ENCODE measurements at places on chromosomes 4 and X.

DNA sequence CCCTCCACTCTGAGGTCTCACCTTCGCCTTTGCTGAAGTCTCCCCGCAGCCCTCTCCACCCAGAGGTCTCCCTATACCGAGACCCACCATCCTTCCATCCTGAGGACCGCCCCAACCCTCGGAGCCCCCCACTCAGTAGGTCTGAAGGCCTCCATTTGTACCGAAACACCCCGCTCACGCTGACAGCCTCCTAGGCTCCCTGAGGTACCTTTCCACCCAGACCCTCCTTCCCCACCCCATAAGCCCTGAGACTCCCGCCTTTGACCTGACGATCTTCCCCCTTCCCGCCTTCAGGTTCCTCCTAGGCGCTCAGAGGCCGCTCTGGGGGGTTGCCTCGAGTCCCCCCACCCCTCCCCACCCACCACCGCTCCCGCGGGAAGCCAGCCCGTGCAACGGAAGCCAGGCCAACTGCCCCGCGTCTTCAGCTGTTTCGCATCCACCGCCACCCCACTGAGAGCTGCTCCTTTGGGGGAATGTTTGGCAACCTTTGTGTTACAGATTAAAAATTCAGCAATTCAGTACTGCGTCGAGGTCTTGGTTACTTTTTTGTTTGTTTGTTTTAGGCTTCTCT, 5.0 kb downstream of the SOD3 start:
- no peak for DNase-seq

GRCh38 chr4:85790582-85790981, 315.6 kb downstream of the ARHGAP24 start:
- DNase-seq, result peak; percentile 60

DNA sequence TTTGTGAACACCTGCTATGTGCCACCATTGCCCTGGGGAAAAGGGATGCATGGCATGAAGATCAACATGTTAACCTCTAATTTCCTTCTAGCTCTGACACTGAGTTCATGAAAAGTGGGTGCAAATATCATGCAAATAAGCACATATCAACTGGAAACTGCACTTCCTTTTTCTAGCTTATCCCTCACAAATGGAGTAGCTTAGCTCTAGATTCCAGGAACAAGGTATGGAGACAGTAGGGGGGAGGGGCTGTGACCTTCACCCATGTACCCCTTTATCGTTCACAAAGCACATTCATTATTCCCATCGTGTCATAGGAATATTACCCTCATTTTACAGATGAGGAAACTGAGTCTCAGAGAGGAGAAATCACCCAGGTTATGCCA, 37.4 kb downstream of the STARD8 start:
- no peak for DNase-seq

GRCh38 chrX:109389917-109390316, 92.0 kb downstream of the GUCY2F start:
- DNase-seq, result no peak

GRCh38 chrX:30864383-30864785, 24.7 kb downstream of the TAB3 start:
- no peak for DNase-seq

GRCh38 chr4:42015438-42015837, 25.1 kb downstream of the SLC30A9 start:
- DNase-seq, result no peak

DNA sequence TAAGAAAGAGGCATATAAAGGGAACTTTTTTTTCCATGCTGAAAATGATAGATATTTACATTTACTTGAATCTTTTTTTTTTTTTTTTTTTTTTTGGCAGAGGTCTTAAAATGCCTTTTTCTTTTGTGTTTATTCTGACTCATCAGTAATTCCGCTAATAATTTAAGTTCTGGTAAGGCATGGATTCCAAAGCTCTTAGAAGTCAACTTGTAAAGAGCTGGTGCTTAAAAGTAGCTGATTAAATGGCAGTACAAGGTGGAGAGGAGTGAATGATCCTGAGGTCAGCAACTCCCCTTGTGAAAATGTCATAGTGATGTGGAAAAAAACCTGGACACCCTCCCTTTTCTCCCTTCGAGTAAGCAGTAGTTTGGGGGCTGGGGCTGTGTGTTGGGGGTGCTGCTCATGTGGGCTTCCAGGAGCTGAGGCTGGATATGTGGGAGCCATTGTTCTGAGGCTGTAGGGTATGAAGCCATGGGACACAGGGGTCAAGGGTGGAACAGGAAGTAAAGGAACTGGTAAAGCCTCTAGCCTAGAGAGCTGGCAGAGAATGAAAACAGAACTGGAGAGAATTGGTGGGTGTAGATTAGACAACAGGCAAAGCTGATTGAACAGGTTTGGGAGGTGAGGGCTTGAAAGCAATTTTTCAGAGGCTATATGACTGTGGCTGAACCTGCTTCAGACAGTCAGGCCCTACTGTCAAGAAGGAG, 41.0 kb upstream of the PITX2 start:
- DNase-seq, result peak; percentile 15

DNA sequence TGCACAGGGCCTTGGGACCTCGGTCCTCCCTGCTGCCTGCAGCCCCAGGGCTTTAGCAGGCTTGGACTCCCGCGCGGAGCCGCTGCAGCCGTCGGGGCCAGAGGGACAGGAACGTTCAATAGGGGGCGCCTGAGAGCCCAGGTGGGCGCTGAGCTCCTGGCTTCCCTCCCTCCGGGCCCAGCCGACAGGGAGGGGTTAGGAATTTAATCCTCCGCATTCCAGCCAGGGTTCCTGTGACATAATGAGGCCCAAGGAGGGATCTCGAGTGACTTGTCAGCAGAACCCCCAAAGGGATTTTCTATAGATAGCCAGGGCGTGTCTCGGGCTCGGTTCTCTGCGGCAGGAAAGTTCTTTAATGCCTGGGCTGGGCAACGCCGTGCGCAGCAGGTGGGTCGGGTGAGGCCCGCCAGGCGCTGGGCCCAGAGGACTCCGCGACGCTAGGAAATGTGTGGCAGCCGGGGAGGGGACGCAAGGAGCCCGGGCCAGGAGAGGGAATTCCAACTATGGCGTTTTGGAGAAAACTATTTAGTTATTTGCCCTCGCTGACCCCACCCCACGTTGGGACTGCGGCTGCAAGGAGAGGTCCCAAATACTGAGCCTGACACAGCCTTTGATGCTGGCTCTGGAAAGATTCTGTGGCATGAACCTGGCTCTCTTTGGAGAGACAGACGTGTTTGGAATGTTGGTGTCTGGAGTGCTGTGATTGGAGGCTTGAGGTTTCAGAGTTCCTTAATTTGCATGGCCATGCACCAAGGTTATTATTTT, 285.2 kb upstream of the GATB start:
- DNase-seq, result no peak

GRCh38 chrX:151505796-151506195, 57.7 kb upstream of the PASD1 start:
- DNase-seq, result no peak

- DNase-seq, result no peak
These were observed 1496.4 kb downstream of the RPA4 start for GRCh38 chrX:98380106-98380505.

- DNase-seq, result no peak
These were observed 146.2 kb upstream of the DKK2 start for GRCh38 chr4:107182347-107182746.

DNA sequence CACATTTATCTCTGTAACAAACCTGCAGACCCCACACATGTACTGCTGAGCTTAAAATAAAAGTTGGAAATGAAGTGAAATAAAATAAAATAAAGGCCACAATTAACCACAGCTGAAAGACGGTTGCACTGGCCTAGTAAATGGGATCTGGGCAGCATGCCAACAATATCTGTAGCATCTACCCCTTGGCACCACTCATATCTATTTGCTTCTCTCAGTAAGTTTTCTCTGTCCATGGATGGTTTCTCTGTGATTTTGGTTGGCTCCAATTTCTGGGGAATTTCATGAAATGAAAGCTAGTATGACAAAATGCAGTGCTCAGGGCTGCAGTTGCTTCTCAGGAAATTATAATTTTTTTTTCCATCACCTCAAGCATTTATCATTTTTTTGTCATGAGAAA, 172.0 kb upstream of the IL15 start:
- no peak for DNase-seq

GRCh38 chr4:136558940-136559494, 973.3 kb downstream of the PCDH18 start:
- DNase-seq, result no peak

GRCh38 chr4:102386966-102387365, 41.7 kb upstream of the SLC39A8 start:
- no peak for DNase-seq

- DNase-seq, result no peak
These were observed 143.9 kb downstream of the KLHL13 start for GRCh38 chrX:117972711-117973109.

DNA sequence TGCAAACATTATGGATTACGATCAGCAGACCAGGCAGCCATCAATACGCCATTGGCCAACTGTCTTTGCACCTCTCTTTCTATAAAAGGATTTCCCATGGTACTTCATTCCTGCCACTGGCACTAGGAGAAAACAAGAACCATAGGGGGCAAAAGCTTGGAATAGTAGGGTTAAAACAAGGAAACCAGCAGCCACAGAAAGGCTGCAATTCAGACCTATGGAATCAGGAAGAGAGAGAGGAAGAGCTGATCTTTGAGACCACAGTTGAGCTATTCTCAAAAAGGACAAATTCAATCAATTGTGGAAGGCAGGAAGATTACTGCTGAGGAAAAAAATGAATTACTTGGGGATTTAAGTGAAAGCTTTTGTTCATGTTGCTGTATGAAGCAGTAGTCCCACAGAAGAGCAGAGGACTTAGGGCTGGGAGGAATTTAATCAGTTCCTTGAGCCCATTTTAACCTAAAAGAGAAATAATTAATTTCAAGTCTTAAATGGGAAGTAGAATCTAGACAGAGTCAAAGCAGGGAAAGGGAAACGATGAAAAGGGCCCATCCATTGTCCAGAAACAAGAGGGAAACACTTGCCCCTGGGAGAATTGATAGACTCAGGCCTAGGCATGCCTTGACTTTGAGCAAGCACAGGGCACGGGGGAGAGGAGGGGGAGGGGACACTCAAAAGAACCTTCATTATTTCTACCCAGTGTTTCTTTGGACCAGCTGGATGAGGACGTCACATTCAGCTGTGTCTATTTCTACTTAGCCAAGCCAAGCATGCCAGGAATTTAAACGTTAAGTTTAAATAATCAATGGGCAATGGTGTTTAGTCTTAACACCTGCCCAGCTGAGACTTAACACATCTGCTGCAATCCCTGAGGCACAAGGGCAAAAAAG, 50.7 kb downstream of the SCD5 start:
- no peak for DNase-seq

- DNase-seq, result no peak
These were observed 176.1 kb upstream of the PPARGC1A start for GRCh38 chr4:24065974-24066373.

GRCh38 chr4:74284053-74284452, 24.2 kb upstream of the EPGN start:
- DNase-seq, result peak; percentile 15

GRCh38 chr4:185344743-185345538, 50.8 kb downstream of the LRP2BP start:
- DNase-seq, result no peak

DNA sequence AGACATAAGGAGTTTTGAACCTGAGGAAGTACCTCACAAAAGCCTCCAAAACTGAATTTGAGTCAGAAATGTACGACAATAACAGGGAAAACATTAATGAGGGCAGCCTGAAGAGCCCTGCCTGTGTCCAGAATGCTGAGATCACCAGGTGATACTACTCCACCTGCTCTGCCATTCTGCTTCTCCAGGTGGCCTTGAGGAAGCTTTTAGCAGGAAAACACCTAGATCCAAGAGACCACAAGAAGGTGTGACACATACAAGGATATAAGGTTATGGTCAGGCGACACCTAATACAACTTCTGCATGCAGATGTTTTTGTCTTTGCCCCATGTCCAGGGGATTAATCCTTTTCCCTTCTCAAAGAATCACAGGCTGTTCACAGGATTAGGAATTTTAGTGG, 15.3 kb downstream of the SOWAHB start:
- no peak for DNase-seq

DNA sequence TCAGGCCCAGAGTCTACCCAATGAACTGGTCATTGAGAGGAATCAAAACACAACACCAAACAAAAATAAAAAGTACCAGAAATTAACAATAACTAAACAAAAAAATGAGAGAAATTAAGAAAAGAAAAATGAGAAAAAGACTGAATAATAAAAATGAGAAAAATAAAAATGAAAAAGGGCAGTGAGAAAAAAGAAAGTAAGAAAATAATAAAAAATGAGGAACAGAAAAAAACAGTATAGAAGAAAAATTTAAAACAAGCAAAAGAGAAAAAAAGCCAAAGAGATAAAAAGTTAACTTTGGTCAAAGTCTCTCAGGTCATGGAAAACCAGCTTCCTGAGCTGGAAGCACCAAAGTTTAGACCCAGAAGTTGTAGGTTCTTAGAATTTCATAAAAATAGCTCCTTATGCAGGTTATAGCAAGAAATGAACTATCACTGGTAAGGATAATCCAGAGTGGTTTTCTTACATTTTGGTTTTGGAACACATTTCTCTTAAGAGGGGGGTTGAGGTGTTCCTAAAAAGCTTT, 51.0 kb upstream of the WDR17 start:
- no peak for DNase-seq

- no peak for DNase-seq
These were observed 104.0 kb upstream of the WDR17 start for GRCh38 chr4:175961604-175962003.

DNA sequence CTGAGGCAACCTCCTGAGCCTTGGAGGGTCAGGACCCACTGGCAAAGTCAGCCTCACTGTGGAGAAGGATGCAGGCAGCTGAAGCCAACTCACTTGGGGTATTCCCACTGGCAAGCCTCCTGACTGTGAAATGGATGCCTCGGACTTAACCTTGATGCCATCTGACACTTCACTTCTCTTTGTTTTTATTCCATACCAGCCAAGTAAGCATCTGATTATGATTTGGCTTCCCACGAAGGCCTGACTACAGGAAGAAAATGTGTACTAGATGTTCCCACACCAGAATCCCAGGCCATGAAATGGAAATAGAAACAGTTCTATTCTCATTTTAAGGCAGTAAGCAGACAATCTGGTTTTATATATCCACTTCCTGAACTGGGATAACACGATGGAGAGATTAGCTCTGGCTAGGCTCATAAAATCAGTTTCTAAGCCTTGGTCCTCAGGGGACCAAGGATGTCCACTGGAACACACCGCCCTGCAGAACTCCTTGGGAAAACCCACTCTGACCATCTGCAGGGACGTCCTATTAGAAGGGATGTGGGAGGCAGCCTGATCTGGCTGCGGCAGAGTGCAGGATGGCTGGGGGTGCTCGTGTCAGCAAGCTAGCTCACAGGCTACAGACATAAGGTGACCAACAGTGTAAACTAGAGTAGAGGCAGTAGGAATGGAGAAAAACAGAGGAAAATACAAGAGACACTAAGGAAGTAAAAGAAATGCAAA, 89.3 kb downstream of the TSPAN5 start:
- DNase-seq, result no peak

DNA sequence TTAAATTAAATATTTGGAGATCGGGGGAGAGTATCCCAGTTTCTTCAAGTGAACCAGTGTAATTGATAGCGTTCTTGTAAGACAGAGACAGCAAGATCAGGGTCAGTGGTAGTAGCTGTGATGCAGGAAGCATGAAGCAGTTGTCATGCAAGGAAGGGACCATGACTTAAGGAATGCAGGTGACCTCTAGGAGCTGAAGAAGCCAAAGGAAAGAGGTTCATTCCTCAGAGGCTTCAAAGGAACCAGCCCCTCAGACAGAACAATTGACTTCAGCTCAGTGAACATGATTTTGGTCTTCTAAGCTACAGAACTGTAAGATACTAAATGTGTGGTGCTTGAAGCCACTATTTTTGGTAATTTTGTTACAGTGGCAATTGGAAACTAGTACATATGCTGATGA, 51.6 kb downstream of the GLRB start:
- no peak for DNase-seq

GRCh38 chr4:76011700-76012387, 4.5 kb upstream of the CXCL9 start:
- DNase-seq, result peak; percentile 26

GRCh38 chr4:71300964-71301363, 37.9 kb upstream of the SLC4A4 start:
- DNase-seq, result no peak
